ENCODE measurements at places on chromosomes 4 and X.

- DNase-seq, result no peak
These were observed 187.5 kb downstream of the NSUN7 start for GRCh38 chr4:40937140-40937725.

- DNase-seq, result peak; percentile 12
These were observed 258.5 kb upstream of the GIMD1 start for GRCh38 chr4:106627051-106627450.

GRCh38 chrX:66632981-66633380 is 5.9 kb downstream of the EDA2R start:
- DNase-seq, result no peak

- DNase-seq, result no peak
These were observed 186.7 kb downstream of the DHRSX start for GRCh38 chrX:2313864-2314640.

DNA sequence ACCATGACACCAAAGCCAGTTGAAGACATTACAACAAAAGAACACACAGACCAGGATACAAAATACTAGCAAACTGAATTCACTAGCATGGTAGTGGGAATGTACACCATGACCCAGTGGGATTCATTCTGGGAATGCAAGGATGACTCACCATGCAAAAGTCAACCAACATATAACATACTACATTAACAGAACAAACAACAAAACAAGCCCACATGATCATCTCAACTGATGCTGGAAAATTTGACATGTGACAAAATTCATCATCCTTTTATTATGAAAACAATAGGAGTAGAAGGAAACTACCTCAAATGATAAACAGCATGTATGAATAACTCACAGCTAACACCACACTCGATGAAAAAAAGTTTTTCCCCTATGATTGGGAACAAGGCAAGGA is 190.2 kb downstream of the DCLK2 start:
- DNase-seq, result no peak

- no peak for DNase-seq
These were observed 722 bp upstream of the EFHC2 start for GRCh38 chrX:44344194-44344593.

GRCh38 chrX:149871940-149872339 is 9.0 kb upstream of the MAGEA8 start:
- DNase-seq, result no peak

GRCh38 chr4:153929675-153930074 is 140.8 kb upstream of the SFRP2 start:
- no peak for DNase-seq

- no peak for DNase-seq
These were observed 1742.2 kb downstream of the ARAP2 start for GRCh38 chr4:34502086-34502485.

GRCh38 chr4:17613761-17614415 is 553 bp upstream of the MED28 start:
- DNase-seq, result peak; percentile 65

GRCh38 chrX:7216981-7217587 is 69.1 kb upstream of the PUDP start:
- DNase-seq, result no peak

- no peak for DNase-seq
These were observed 1016.7 kb upstream of the LCORL start for GRCh38 chr4:19038231-19038630.

DNA sequence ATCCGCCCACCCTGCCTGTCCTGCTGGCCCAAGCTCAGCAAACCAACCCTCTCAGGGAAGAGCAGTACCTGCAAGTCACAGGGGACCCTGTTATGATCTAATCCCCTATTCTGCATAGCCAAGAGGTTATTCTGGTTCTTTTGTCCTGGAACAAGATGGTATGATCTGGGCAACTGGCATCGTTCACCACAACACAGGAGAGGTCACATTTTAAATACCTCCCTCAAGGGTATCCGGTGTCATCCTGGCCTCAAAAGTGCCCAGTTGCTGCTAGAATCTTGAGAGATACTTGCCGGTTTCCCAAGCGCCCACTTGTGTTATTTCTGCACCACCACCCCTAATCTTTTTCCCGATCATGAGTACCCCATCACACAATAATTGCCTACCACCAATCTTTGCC is 497.5 kb downstream of the BCOR start:
- no peak for DNase-seq

DNA sequence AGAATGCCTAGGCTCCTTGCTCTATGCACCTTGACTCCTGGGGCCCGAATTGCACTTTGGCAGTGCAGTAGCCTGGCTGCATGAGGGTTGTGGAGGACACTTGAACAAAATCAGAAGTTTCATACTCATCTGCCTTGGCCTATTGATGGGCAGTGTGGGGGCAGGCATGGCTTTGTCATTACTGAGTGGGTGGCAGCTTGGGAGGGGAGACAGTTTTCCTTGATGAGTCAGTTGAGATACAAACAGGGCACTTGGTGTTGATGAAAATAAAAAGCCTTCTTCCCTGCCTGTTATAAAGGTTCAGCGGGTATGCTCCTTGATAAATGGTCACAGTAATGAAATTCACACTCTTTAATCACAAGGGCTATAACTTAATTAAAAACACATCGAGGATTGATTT is 126.8 kb upstream of the MAMLD1 start:
- no peak for DNase-seq

DNA sequence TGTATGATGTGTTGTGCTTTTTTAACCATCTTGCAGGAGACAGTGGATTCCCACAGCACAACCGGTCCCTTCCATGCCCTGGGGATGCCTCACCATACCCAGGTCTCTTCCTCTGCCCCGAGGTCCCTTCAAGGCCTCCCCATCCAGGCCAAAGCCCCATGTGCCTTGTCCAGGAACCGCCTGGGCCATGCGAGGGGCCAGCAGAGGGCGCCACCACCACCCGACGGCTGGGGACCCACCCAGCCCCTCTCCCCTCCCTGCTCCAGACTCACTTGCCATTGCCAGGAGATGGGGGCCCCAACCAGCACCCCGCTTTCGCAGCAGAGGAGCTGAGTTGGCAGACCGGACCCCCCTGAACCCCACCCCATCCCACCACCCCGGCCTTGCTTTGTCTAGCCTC is 485.5 kb downstream of the TRAM1L1 start:
- no peak for DNase-seq

- no peak for DNase-seq
These were observed 4.8 kb downstream of the ATP2B3 start for GRCh38 chrX:153522259-153522658.

DNA sequence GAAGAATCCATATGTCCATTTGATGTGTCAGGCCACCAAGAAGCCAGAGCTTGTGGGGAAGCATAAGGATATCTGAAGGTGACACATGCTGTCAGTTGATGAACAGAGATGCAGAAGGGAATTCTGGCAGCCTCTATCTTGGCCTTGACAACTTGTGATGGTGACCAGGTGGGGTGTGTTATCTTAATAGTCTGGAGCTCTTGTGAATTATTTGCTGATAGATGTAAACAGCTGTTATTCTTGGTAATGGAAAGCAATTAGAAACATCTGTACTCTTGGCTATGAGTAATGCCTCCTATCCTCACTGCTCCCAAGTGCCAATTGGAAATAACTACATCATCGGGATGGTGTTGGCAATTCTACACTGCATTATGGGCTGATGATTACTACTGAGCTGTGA is 51.9 kb downstream of the NAA11 start:
- peak; percentile 43 for DNase-seq

DNA sequence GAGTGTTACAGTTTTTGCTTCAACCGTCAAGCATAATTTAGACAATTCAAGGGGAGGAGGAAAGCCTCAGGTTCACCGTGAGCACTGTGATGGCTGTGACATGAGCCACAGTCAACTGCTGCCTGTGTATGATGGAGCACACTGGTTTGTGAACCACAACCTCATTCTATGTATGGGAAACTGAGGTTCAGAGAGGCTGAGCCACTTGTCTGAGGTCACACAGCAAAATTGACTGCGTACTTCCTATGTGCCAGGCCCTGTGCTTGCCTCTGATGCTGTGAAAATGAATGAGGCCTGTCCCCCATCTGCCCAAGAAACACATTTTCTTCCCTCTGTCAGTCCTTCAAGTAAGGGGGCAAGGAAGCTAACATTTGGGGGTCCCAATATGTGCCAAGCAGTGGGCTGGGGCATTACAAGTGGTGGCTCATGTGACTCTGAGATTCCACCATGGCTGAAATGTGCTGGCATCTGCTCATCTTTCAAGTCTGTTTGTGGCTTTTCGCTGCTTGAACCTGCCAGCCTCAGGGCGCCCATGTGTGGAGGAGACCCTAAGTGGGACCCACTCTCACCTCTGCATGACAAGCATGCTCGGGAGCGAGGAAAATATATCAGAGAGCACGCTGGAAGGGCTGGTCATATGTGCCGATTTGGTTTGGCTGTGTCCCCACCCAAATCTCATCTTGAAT is 79.7 kb downstream of the ADRA2C start:
- no peak for DNase-seq

- no peak for DNase-seq
These were observed 121.0 kb upstream of the ARSJ start for GRCh38 chr4:114100288-114101031.

- DNase-seq, result no peak
These were observed 141.7 kb downstream of the BRWD3 start for GRCh38 chrX:80667967-80668366.

GRCh38 chrX:34563804-34564203 is 93.3 kb downstream of the TMEM47 start:
- no peak for DNase-seq

DNA sequence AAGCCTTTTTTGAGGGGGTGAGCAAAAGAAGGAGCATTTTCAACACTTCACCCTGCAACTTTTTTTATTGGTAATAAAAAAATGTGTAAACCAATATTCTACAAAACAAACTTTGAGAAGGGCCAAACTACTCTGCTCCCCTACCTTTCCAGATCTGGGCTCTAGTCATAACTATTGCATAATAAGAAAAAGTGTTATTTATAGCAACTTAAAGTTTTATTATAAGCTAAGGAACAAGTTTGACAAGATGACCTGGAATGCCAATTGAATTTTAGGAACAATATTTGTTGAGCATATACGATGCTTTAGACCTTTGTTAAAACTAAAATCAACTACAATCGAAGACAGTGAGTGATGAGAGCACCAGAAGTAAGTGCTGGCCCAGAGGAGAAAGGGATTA is 409.6 kb downstream of the IL15 start:
- DNase-seq, result no peak

DNA sequence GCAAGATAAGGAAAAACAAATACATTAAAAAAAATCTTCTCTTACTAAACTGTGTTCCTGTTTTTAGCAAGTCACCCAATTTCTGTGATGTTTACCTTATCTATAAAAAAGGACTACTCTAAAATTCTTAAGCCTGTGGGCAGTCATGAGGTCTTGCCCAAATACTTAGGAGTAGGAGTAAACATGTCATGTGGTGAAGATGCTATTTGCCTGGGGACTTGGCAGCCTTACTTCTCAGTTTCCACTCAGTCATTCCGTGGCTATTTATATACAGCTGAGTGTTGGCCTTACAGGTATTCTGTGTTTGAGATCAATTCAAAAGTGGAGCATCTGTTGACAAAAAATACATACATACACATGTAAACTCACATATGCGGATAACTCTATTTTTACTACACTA is 89.9 kb upstream of the TLR2 start:
- DNase-seq, result no peak

- no peak for DNase-seq
These were observed 33.7 kb downstream of the IDS start for GRCh38 chrX:149471397-149471796.

- peak; percentile 43 for DNase-seq
These were observed 7.0 kb upstream of the TET2 start for GRCh38 chr4:105139646-105140045.

DNA sequence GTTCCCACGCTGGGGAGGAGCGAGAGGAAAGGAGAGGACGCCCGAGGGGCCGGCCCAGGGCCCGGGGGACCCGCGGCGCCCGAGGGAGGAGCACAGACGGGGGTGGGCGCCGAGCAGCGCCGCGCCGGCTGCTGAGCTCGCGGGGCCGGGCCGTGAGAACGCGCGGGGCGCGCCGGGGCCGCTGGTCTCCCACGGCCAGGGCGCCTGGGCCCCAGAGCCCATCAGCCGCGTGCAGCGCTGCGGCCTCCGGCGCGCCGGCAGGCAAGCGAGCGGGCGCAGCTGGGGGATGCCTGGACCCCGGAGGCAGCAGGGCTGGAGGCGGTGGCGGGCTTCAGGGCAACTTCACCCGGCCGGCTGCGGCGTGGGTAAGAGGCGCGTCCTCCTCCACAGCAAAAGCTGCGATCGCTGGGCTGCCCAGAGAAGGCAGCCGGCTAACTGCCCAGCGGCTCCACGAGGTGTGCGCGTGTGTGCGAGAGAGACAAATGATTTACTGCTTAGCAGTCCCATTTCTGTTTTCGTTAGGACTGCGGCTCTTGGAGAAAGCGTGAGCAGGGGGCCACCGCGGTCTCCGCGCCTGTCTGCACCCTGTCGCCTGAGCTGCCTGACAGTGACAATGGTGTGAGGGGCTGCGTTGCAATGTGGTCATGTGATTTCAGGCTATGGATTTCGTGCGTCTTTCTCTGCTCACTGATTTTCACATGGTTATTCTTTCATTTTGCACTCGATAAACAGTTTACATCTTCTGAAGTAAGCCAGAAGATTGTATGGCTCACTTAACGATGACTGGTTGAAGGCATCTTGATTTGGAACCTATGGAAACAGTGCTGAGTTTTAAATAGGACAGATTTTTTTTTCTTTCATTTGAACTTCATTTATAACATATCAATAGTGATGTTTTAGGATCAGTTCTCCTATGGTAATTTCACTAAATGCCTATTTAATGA is 1.2 kb downstream of the GUCY1A1 start:
- DNase-seq, result peak; percentile 24

DNA sequence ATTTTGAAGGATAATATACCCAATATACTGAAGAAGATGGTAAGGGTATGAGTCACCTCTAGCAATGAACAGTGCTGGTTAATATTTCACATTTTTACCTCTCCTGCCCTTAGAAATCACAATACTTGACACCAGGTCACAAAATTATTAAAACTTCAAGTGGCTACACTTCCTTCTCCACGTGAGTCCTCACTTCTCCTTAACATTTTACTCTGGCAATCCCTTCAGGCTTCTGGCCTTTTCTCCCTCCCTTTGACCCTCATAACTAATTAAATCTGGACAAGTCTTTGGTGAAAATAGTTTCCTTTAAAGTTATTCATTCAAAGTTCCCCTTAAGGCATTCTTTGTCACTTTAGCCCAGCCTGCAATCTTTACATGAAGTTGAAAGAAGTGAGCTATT is 190.4 kb downstream of the UNC5C start:
- DNase-seq, result no peak

DNA sequence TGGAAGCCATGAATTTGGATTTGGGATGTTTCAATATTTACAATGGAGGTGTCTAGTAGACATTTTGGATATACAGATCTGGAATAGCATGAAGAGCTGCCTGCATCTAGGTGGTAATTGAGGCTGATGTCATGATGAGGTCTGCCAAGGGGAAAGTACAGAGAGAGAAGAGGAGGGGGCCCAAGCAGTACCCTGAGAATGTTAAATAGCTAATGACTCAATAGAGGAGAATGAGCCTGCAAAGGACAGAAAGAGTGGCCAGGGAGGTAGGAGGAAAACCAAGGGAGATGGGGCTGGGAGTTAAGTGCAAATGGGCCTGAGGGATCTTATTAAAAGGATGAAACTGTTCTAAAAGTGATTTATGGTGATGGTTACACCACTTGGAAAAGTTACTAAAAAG is 182.2 kb upstream of the KIT start:
- DNase-seq, result peak; percentile 28

GRCh38 chr4:154457471-154457870 is 34.1 kb downstream of the DCHS2 start:
- no peak for DNase-seq
